ENCODE measurements at places on chromosomes 2 and 18.

GRCh38 chr2:85806358-85807118, 52.7 kb downstream of the ATOH8 start:
- no peak for DNase-seq

GRCh38 chr2:86011449-86011941, 94.2 kb downstream of the POLR1A start:
- no peak for DNase-seq

- no peak for DNase-seq
These were observed 318.8 kb upstream of the REV1 start for GRCh38 chr2:99808361-99809200.

DNA sequence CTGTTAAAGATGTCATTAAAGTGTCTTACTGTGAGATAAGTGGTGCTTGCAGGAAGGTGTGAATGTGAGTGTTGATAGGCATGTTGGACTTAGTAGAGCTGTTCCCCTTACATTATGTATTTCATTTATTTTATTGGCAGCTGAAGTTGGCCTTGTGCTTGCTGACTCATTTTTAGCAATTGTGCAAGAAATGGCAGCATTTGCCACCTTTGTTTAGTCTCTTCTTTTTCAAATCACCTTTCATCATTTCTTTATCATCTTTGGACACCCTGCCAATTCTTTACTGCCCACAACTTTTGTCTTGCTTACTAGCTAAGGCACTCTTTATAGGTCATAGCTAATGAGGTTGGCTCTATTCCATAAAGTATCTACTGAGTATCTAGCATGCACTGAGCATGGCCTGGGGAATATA, 130.3 kb upstream of the LYPD6 start:
- no peak for DNase-seq

GRCh38 chr2:35343135-35343534, 1012.4 kb upstream of the CRIM1 start:
- no peak for DNase-seq

DNA sequence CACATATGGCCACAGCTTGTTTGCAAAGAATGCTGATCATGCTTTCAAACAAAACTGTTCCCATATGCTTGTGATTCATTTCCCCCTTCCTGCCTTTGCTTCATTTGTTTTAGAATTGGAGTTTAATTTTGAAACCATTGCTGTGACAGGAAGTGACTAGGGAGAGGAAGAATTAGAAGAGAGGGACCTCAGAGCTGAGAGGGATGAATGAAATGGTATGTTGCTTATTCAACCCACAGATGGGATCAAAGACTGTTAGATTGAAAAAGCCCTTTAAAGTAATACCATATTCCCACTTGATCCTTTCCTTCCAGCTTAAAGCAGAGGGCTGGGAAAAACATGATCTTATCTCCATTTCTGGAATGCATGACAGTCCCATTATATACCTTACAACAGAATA, 106.2 kb upstream of the RNF152 start:
- DNase-seq, result no peak

DNA sequence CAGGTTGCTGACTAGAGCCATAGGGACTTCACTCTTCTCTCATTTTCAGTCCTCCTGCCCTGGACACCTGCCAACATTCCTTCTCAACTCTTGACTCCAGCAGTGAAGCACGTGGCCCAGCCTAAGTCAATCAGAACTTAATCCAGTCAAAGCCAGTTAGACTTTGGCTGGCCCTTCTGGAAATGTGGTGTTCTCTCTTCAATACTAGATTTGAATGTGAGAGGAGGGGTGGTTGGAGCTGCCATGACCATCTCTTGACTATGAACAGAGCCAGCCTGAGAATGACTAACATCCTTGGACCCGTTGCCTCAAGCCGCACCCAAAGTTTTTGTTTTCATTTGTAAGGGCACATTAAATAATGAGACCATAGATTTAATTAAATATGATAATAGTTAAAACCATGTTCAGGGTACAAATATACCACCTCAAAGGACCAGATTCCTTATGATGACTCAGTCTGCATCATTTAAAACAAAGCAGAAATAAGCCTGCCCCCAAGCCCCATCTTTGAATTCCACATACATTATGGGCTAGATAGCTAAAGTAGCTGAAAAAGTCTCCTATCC, 49.7 kb upstream of the RASGRP3 start:
- no peak for DNase-seq

GRCh38 chr18:33803636-33804035, 225.6 kb downstream of the ASXL3 start:
- no peak for DNase-seq

- DNase-seq, result no peak
These were observed 56.1 kb downstream of the LAMA3 start for GRCh38 chr18:23745366-23745765.

DNA sequence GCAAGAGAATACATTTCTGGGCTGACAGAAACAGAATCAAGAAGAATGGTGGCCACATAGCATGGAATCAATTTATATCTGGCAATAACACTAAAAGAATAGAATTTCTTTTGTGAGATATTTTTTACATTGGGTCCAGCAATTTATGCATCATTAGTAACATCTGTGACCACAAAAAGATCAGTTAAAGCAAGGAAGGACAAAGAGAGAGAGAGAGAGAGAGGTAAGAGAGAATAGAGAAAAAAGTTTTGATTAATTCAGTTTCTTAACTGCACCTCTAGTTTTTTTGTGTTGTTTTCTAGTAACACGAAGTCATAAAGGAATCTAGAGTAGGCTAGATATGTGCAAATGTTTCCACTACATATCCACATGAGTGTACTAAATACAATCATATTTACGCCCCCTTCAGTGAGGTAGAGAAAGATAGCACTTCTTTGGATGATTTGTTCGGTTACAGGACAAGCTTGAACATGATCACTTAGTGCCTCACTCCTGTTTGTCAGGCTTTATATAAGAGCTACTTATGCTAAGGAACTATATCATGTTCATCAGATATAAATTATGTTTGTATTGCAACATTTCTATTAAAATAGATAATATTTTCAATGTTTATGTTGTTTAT, 247.4 kb upstream of the COL3A1 start:
- DNase-seq, result no peak

GRCh38 chr2:38243186-38243880, 133.7 kb downstream of the ATL2 start:
- no peak for DNase-seq

- DNase-seq, result no peak
These were observed 106.8 kb upstream of the LYPD6 start for GRCh38 chr2:149223472-149224095.

DNA sequence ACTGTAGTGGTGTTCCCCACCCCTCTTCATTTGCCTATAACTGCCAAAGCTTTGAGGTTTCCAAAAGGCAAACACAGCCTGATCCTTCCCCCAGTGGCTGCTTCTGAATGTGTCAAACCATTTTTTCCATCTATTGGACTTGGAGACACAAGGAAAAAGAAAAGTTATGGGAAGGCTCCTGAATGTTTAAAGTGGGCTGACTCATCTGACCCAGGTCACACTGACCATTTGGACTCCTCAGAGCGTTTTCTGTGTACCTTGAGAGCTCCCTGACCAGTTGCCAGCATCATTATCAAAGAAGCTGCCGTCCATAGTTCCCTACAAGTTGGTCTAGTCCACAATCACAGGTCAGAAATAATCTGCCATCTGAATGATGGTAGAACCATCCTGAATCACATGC, 123.4 kb upstream of the COL3A1 start:
- DNase-seq, result no peak

DNA sequence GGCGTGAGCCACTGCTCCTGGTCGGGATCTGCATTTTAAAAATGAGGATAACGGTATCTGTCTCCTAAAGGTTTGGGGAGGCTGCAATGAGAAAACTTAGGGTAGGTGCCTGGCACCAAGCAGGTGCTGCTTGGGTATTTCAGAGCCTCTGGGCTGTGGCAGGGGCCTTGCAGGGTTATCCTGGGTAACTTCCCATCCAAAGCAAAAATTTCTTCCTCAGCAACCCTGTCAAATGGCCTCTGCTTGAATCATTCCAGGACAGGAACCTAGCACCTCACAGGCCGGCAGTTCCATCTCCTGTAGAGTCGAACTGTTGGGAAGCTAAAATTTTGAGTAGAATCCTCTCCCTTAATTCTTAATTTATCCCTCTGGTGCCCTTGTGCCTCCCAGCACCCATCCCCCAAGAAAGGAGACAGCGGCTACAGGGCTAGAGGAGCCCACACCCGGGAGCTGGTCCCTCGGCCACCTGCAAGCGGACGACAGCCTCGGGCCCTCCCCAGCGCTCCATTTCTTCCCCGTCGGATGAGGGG, 868 bp downstream of the CGREF1 start:
- DNase-seq, result no peak

DNA sequence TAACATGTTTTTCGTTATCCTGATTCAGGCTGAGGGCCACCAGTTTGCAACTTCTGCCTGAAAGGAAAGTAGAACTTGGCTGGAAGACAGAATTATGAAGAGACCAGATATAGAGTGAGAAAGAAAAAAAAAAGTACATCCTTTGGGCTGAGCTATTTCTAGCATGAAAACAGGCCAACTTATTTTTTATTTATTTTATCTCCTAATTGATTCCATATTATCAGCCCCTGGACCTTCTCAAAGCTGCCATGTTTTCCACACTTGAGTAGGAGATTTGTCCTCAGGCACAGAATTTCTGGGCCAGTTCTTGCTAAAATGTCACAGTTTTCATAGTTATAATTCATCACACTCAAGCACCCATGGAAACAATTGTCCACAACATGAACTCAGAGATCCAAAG, 586.8 kb upstream of the CNTNAP5 start:
- no peak for DNase-seq

GRCh38 chr2:2798337-2798736, 467.3 kb upstream of the MYT1L start:
- DNase-seq, result no peak

GRCh38 chr2:223788826-223789225, 48.6 kb downstream of the AP1S3 start:
- DNase-seq, result no peak

GRCh38 chr18:45496741-45497140, 118.5 kb upstream of the SLC14A2 start:
- DNase-seq, result no peak

DNA sequence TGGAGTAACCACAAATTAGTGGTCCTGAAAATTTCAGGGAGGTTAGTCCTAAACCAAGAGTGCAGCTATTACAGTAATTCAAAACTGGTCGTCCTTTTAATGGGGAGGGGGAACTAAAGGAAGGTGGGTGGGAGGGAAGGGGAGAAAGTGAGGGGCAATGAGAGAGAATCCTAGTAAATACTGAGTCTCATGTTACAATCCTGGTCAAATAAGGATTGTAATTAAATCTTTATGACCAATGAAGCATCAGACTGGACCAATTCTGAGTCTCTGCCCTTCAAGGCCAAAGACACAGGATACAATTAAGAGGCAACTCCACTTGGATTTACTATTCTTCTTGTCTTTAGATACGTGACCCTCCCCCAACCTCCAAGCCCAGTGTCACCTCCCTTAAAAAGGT, 262.9 kb downstream of the BCL11A start:
- DNase-seq, result no peak

- DNase-seq, result no peak
These were observed 398.3 kb upstream of the HNRNPA3 start for GRCh38 chr2:176814274-176814673.

- no peak for DNase-seq
These were observed 280.3 kb upstream of the ATP5MC3 start for GRCh38 chr2:175461839-175462238.

GRCh38 chr2:40535972-40536371, 84.1 kb upstream of the SLC8A1 start:
- DNase-seq, result no peak

GRCh38 chr2:209523867-209524266, 100.0 kb downstream of the MAP2 start:
- DNase-seq, result no peak

GRCh38 chr2:31992025-31992579, 18.7 kb downstream of the MEMO1 start:
- no peak for DNase-seq

DNA sequence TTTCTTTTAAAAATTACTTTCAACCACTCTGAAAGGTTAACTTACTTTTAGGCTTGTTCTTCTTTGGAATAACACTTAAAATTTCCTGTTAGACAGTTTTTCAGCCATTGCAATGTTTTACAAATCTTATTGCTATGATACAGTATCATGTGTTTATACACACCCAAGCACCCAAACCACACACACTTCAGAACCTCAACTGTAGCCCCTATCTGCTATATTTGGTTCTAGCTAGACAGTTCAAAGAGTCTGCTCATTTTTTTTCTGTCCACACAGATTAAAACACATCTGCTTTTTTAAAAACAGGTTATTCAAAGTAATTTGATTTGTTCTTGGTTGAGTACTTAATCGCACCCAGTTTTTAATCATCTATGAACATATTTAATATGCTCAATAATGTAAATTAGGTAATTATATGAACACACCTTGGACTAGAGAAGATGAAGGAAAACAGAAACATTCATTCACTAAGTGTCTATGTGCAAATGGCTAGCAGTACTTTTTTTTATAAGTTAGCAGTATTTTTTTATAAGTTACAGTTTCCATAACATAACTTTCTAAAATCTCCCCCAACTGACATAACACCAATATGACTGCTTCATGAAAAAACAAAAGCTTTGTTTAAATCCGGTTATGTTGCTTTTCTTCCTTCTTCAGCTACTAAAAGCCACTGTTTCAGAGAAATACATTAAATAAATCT, 17.6 kb downstream of the FBXO11 start:
- peak; percentile 40 for DNase-seq

- DNase-seq, result no peak
These were observed 303.5 kb downstream of the EPHA4 start for GRCh38 chr2:221268631-221269030.

GRCh38 chr2:151691631-151692030, 42.6 kb downstream of the NEB start:
- no peak for DNase-seq

DNA sequence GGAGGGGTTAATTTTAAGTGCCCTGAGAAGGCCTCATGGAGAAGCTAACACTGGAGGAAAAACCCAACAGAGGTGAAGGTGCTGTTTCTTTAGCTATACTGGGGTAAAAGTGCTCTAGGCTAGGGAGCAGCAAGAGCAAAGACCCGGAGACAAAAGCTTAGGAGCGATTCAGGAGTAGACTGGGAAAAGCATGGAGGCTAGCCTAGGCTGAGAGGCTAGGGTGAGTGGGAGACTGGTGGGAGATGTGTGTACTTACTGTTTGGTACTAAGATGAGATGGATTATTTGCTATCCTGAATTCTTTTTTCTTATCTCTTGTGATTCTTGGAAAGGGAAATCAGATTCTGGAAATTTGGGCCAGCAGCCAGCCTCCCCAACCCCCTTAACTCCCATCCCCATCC, 2.0 kb downstream of the GIGYF2 start:
- no peak for DNase-seq

DNA sequence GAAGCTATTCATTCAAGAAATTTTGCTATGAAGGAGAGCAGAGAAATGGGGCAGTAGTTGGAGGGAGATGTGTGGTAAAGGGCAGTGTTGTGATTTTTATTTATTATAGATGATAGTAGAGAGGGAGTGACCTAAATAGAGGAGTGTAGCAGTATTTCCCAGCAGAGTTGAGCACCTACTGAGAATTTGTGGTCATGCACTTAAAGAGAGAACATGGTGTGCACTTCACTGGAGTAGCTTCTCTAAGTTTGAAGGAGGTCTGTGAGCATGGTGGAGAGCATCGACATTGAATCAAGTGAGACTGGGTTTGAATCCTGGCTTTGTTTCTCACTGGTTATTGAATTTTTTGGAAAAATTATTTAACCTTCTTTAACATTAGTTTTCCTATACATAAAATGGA, 129.2 kb downstream of the AQP4 start:
- DNase-seq, result no peak

All from common myeloid progenitor, CD34-positive (primary cell).